RKO (cell line): ENCODE measurements at places on chromosomes 13 and 19.

- peak; percentile 96 for DNase-seq
Observed at GRCh38 chr19:50025794-50026549, at the start of gene ZNF473. TSS of gene ZNF473 (plus strand) at chr19:50026005. CDS start at chr19:50031083, 5,078 bp downstream.

- no peak for DNase-seq
Observed at GRCh38 chr13:34583181-34583580, 358.9 kb upstream of the NBEA start.

GRCh38 chr19:32837531-32837930 is 32.0 kb downstream of the SLC7A9 start:
- peak; percentile 21 for DNase-seq

- no peak for DNase-seq
Observed at GRCh38 chr13:111562716-111563115, 242.3 kb downstream of the TEX29 start.

- peak; percentile 59 for DNase-seq
Observed at GRCh38 chr13:19601749-19602725, 31.4 kb upstream of the MPHOSPH8 start.

DNA sequence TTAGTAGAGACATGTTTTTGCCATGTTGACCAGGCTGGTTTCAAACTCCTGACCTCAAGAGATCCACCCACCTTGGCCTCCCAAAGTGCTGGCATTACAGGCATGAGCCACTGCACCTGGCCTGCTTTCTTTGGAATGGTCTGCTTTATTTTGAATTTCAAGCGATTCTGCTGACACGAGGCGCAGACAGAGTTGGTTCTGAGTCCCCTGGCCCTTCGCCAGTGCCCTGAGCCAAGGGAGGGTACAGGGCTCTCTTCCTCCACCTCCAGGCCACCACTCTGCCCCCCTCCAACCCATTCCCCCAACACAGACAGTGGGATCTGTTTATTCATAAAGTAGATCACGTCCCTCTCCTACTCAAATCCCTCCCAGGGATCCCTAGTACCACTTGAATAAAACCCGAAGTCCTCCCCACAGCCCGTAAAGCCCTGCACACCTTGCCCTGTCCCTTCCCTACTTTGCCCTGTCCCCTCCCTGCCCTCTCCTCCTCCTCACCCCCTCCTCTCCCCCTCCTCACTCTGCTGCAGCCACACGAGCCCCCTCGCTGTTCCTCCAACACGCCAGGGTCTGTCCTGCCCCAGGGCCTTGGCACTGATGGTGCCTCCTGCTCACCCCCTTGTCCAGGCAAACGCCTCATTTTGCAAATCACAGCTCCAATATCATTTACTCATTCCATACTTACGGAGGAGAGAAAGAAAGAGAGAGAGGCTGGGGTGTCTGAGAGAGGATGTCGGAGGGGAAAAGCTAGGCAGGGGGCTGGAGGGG is 22.4 kb downstream of the ZNRF4 start:
- no peak for DNase-seq

DNA sequence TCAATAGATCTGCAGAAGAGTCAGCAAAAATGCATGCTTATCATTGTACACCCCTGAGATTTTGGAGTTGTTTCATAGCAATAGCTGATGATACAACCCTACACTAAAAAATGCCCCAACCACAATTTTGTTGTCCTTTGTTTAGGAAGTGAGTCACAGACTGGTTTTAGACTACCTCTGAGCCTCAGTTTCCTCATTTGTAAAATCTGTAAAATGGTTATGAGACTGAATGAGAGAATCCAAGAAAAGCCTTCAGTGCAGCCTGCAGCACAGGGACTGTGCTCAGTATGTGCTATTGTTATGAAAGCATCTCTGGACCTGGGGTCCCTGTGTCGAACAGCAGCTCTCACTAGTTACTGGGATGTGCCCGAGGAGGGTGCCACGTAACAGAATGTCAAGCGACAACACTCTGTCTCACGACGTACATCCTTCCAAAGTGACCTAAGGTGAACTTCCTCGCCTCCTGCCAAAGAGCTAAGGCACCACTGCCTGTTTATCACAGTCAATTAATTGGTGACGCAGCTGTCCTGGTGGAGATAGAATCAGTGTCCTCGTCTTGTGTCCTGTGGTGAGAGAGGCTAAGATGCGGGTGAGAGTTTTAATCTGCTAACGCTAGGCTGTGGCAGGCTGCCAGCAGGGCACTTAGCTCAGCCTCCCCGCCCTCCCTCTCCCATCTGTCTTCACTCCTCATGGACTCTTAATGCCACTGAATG is 18.1 kb downstream of the DHRS12 start:
- no peak for DNase-seq

GRCh38 chr19:55459950-55460657 is 1.3 kb downstream of the ISOC2 start:
- DNase-seq, result no peak

- peak; percentile 99 for DNase-seq
Observed at GRCh38 chr19:2867025-2867991, at the start of gene ZNF556. TSS of gene ZNF556 (plus strand) at chr19:2867335. CDS start at chr19:2867422, 87 bp downstream.

- no peak for DNase-seq
Observed at GRCh38 chr19:48862827-48863226, 5.6 kb downstream of the PLEKHA4 start.

DNA sequence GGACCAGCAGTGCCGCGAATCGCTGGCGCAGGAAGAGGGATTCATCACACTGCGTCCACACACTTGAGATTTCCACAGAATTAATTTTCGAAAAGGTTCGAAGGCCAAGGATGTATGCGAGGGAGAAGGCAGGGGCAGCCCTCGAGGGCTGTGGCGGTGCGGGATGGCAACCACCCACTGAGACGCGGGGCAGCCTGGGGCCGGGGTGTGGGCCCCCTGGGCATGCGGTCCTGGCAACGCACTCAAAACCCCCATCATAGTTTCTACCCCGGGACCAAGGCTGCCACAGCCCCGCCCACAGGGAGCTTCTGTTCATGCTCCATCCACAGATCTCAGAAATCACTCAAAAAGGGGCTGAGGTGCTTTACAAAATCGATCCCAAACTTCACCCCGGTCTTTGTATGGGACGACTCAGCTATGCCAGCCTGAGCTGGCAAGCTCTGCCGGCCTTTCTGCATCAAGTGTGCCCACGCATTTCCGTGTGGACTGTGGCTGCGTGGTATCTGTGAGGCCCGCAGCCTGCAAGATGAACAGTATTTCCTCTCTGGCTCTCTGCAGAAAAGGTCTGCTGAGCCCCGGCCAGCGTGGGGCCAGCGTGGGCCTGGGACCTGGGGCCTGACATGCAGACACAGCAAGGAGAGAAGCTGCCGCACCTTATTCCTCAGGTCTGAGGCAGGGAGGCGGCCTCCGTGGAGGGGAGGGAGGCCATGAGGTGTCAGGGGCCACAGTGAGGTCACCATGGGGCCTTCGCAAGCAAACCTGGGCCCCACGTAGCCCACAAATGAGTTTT is 19.2 kb downstream of the ZNF787 start:
- no peak for DNase-seq

DNA sequence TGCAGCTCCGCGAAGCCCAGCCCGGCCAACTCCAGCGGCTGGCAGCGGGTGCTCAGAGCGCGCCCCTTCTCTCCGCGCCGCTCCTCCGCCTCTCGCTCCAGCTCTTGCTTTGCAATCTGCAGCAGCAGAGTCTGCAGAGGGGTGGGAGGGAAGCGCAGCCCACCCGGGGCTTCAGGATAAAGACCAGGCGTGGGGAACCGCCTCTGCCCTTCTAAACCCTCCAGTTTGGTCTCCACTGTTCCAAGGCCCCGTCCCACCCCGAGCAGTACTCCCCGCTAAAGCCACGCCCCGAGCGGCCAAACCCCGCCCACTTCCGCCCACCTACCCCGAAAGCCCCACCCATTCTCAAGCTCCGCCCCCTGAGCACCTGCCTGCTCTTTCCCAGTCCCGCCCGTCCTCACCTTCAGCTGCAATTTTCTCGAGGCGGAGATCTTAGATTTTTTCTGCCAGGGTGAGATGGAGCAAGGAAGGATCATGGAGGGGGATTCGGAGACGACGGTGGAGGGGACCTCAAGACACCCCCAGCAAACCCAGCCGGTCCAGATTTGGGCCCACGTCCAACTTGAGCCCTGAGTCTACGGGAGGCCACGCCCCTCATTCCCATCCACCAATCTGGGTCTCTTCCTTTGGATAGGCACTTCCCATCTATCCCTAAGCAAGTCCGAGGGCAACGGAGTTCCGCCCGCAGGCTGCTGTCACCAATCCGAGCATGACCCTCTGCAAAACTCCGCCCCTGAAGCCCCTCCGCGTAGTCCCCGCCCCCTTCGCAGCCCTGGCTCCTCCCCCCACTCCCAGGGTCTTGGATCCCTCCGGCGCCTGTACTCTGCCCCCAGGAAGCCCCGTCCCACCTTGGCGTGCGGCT is 1.1 kb downstream of the TNNI3 start:
- peak; percentile 71 for DNase-seq

- DNase-seq, result no peak
Observed at GRCh38 chr19:5957170-5957569, 20.8 kb downstream of the RANBP3 start.

GRCh38 chr13:98446234-98446621 is 130.7 kb downstream of the STK24 start:
- no peak for DNase-seq

DNA sequence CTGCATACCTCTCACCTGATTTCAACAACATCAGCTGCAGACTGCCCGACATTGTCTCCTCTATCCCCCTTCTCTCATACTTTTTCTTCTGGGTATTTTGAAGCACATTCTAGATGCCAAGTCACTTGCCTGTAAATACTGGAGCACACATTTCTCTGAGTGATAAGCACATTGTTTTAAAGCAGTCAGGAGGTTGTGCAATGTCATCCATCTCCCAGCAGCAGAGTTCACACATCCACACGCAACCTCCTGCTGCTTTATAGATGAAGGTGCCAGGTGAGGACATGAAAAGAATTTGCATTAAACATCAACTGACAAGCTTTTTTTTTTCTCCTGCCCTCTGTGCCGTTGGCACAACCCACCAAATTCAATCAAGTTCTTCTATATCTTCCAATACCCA is 5.5 kb downstream of the UPK1A start:
- DNase-seq, result no peak

DNA sequence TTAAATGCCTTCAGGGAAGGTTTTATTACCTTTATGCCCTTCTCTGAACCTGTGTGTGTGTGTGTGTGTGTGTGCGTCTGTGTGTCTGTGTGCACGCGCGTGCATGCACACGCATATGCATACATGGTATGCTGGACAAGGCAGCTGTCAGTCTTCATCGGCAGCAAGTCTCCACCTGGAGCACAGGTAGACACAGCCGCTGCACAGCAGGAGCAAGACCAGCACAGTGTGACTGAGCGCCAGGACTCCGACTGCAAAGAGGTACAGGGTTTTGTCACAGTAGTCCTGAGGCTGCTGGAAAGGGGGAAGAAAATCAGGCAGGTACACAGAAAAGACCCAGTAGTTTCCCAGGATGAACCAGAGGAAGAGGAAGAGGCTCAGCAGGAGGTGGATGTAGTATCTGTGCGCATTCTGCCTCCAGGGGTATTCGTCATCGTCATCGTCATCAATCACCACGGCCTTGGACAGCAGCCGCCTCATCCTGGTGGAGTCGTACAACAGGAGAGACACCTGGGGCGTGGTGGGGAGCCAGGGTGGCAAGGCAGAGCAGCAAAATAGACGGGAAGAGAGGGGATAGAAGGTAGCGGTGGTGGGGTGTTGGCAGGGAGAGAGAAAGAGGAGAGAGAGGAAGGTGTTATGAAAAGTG is 12.8 kb upstream of the DHRS12 start:
- DNase-seq, result no peak

DNA sequence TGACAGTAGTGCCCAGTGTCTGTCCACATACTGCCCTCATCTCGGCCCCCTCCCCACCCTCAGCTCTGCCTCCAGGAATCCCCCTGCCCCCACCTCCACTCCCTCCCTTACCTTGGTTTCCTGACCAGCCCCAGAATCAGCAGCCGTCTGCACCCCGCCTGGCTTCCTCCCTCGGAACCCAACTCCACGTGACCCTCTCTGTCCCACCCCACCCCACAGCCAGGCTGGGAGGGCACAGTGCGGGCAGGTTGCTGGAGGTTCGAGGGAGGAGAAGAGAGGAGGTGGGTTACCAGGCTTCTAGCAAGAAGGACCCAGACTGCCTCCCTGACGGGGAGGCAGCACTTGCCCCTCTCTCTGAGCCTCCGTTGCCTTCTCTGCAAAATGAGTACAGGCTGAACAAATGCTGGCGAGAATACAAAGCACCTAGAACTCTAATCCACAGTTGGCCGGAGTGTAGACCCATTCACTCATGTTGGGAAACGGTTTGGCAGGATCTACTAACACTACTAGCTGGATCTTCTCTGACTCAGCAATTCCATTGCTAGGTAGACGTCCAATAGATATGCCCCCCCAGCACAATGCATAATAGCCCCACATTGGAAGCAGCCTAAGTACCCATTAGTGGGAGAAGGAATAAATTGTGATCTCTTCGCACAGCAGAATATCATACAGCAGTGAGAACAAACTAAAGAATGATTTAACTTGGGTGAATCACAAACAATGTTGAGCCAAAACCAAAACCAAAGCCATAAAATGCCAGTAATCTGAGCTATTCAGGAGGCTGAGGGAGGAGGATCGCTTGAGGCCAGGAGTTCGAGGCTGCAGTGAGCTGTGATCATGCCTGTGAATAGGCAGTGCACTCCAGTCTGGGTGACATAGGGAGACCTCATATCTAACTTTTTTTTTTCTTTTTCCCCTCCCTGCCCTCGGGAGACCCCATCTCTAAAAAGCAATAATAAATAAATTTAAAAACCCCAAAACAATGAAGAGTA is at the start of gene RASAL3:
Gene RASAL3 (minus strand): TSS at position 151 of the 992 bp plus-strand sequence. CDS start 186 bp downstream, outside the sequence.
- DNase-seq, result no peak

DNA sequence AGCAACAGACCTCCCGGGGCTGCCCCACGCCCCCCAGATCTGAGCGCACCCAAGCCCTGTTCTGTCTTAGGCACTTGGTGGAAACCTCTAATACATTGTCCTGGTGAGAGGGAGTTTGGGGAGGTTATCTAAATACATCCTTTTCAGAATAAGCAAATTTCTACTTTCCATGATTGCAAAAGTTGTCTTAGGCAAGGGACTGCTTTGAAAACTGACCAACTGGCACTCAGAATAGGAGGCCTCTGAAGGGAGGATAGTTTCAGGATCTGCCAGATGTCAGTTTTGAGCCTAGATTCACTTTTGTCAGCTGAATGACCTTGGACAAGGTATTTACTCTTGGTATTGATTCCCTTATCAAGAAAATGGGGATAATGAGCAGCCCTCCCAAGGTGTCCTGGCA is 11.8 kb downstream of the SERP2 start:
- DNase-seq, result no peak

DNA sequence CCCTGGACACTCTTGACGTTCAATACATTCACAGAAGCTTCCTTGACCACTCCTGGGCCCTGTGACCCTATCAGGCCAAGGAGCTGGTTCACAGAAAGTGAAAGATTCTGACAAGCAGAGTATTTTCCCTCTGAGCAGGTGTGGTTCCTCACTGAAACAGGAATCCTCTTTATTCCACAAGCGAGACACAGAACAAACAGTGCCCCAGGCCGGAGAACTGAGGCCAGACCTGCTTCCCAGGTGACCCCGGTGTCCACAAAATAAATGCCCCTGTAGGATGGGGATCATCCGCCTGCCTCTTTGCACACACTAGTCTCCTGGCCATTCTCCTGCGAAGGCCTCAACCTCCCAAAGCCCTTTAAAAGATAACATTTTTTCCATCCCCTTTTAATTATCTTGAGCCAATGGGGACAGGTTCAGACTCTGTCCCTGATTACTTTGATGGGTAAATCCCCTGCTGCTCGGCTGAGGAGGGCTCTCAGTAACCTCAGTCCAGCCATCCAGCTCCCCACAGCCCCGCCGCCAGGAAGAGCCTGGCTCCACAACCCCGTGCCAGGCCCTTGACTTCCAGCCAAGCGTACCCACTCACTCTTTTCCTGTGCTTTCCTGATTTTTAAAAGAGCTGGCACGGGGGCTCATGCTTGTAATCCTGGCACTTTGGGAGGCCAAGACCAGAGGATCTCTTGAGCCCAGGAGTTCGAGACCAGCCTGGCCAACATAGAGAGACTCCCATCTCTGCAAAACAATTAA is 129.1 kb downstream of the FOXO1 start:
- no peak for DNase-seq
